ENCODE measurements at places on chromosomes 2 and 18.

- DNase-seq = peak; percentile 16
Measured at GRCh38 chr18:12769644-12770440, 67.0 kb downstream of the PSMG2 start.

DNA sequence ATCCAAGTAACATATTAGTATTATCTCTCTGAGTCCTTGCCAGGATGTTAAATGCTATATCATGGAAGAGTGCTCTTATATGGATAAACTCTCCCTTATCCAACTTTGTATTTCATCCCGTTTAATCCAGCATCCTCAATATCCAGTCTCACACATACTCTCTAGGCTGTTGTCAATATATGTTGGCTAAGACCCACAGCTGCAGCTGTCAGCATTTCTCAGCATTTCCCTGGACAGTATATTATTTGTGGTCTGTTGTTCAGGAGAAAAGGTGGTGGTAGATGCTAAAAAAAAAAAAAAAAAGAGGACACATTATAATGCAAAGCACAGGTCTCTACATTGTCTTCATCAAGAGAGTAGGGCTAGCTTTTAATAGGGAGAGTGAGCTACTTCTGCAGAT, 1368.0 kb upstream of the ZEB2 start:
- no peak for DNase-seq

GRCh38 chr2:172095905-172096625, 6.6 kb downstream of the DLX2 start:
- no peak for DNase-seq

GRCh38 chr2:127568128-127568527, 32.6 kb downstream of the MYO7B start:
- no peak for DNase-seq

DNA sequence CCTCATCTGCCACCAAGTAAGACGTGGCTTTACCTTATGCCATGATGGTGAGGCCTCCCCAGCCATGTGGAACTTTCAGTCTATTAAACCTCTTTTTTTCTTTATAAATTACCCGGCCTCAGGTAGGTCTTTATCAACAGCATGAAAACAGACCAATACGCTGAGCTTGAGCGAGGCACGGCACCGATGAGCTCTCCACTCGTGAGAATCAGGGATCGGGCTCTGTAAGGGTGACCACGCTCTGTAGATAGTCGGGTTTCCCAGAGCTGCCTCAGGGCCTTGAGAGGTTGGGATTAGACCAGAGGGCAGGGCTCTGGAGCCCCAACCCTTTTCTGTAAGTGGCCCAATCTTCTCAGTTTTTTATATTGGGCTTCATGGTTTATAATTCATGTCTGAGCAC, 360.3 kb upstream of the MYT1L start:
- no peak for DNase-seq

DNA sequence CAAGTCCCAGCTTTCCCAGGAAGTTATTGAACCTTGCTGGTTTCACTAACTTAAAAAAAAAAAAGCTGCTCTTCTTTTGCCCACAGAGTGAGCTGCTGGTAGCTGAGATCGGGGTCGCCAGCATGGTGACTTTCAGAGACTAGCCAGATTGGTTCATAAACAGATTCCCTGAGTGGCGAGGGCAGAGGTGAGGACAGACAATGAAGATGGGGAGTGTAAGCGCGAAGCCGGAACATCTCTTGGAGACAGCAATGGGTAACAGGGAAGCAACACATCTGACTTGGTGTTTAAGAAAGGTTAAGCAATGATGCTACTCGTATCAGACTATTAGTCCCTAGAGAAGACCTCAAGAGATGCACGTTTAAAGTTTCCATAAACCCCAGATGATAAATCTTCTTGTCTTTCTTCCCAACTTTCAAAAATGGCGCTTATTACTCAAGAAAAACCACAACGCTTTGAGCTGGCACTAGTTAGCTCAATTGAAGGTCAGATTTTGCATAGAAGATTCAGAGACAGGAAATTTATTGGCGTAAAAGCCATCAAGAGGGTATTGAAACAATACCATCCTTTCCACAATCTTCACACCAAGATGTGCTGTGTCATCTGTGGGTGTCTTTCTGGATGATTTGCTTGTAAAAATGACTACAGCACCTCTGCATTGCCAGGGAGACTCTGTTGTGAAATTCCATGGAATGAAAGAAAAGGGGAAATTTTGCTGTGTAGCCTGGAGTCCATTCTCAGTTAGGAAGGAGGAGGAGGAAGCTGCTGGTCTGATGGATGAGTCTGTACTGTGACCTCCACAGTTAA, 193.1 kb upstream of the CXCR4 start:
- no peak for DNase-seq

- peak; percentile 77 for DNase-seq
Measured at GRCh38 chr18:44552706-44553105, 128.0 kb upstream of the SETBP1 start.

DNA sequence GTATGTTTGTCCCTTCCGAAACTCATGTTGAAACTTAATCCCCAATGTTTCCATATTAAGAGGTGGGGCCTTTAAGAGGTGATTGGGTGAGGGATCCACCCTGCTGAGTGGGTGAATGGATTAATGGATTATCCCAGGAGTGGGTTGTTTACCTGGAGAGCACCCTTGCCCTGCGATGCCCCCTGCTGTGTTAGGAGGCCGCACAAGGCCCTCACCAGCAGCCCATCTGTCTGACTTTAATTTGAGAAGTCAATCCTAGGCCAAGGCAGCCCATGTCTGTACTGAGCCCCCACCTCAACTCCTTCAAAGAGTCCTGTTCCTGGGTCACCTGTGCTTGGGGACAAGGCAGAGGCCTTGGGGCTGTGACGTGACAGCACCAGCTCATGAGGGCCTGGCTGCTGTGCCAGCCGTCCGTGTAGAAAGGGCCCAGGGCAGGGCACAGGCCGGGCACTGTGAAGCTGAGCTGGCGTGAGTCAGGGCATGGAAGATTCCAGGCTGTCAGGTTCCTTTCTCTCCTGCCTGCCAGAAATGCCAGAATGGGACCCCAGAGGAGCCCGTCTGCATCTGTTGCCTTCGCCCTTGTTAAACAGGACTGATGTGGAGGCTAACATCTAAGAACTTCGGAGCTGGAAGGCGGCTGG, 21.3 kb upstream of the TAF1B start:
- no peak for DNase-seq

GRCh38 chr2:201807452-201807999, 1.2 kb downstream of the CDK15 start:
- DNase-seq = peak; percentile 78

GRCh38 chr18:45920367-45920766, 46.8 kb downstream of the EPG5 start:
- DNase-seq = peak; percentile 30

GRCh38 chr2:23198316-23199114, 186.5 kb upstream of the KLHL29 start:
- no peak for DNase-seq

DNA sequence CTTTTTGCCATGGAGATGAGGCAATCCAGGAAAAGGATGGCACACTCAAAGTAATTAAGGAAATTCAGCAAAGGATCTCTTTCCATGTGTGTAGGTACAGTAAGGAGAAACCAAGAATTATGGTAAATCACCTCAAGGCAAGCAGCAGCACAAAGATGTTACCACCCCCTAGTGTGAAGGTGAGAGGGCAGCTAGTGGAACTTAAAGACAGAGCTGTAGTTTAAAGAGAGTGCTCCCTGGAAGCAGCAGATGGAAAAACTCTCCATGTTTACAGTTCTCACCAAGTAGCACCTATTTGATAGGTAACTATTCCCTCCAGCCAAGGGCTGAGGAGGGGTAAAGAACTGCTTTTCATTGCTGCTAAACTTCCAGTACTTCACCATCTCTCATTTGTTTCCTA, 860.4 kb upstream of the CRIM1 start:
- DNase-seq = no peak

DNA sequence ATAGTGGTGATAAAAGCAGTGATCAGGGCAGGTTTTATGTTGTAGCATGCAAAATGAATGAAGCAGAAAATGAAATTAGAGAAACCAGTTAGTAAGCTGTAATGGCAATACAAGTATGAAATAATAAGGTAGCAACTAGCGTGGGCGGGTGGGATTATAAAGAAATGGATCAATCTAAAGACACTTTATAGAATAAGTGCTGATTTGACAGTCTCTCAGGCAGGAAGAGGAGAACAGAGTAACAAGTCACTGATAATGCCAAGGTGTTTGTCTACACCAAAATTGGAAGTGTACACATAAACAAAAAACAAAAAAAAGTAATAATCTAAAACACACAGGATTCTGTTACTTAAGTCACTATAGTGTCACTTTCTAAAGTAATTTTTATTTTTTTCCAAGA, 51.0 kb upstream of the PCBP1 start:
- DNase-seq = no peak

DNA sequence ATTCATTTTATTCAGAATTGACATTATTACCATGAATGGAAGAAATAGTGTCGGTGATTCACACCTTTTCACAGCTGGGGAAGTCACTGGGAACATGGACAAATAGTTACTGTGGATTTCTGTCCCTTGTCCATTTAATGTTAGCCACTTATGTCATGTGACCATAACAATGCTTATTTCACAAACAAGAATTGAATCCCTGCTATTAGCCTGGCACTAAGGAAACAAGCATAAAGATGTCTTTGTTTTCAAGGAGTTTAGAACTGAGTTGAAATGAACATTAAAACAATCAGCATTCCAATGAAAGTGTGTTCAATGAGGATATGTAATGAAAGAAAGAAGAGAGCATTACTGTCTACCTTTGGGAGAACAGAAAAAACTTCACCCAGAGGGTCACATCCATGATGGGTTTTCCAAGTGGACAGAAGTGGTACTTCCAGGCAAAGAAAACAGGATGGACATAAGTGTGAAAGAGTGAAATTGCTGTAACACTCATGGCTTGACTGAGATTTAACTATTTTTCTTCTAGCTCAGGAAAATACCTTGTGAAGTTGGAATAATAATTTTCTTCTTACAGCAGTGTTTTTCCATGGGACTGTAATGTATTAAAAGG, 324.5 kb upstream of the UBE2E3 start:
- no peak for DNase-seq

GRCh38 chr2:18378020-18378653, 182.3 kb downstream of the RDH14 start:
- DNase-seq = no peak

DNA sequence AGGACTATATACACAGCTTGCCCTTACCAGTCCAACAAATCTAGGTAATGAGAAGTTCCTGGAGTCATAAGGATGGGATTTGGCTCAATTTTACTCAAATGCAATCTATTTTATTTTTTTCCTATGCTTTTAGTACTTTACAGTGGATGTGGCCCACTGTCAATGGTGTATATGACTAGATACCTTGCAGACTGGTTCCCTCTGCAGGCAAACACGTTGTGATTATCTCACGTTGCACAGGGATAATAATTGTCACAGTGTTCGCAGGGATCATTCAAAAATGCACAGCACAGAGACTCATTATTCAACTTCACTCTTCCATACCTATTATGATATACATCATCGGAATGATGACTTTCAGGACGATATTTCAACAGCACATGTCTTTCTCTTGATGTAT, 359.7 kb downstream of the MBD2 start:
- no peak for DNase-seq

DNA sequence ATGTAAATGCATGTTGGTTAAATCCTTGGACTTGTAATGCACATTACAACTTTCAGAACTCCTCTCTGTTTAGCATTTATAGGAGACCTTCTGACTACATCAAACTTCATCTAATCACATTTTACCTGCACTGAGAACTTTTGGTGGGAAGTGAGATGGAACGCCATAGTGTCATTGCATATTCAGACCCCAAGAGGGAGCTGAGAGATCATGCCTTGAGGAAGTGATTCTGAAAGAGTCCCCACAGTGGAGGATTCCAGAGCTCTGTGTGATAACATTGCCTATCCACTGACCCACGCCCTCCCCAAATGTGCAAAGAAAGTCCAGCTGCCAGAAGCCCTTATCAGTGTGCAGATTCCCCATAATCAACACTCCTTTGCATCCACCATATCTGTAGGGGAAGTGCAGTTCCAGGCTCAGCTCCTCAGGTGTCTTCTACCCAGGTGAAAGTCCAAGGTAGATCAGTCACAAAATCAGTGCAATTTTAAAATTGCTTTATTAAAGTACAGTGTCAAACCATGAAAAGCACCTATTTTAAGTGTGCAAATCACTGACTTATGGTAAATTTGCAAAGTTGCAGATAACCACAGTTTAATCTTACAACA, 212.4 kb downstream of the RPIA start:
- DNase-seq = no peak

GRCh38 chr2:40282428-40282827, 169.5 kb downstream of the SLC8A1 start:
- no peak for DNase-seq

- DNase-seq = no peak
Measured at GRCh38 chr18:27008575-27008974, 143.1 kb upstream of the AQP4 start.

GRCh38 chr2:95232232-95232631, 24.9 kb downstream of the ZNF892 start:
- DNase-seq = no peak

GRCh38 chr2:45942237-45942738, 290.8 kb downstream of the PRKCE start:
- DNase-seq = no peak

DNA sequence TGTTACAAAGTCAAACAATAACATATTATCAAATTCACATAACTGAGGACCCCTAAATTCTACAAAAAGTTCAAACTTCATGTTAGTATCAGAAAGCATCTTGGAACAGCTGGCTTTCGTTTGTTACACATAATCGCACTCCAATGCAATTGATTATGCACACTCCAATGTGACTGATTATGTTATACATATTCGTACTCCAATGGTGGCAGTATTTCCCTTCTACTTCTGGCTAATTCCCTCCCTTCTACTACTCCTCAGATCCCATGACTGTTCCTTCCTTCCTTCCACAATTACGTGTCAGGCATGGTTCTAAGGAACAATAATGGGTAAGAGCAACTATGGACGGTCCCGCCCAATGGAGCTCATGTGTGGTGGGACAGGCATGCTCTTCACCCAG, 137.1 kb upstream of the CCDC150 start:
- no peak for DNase-seq

DNA sequence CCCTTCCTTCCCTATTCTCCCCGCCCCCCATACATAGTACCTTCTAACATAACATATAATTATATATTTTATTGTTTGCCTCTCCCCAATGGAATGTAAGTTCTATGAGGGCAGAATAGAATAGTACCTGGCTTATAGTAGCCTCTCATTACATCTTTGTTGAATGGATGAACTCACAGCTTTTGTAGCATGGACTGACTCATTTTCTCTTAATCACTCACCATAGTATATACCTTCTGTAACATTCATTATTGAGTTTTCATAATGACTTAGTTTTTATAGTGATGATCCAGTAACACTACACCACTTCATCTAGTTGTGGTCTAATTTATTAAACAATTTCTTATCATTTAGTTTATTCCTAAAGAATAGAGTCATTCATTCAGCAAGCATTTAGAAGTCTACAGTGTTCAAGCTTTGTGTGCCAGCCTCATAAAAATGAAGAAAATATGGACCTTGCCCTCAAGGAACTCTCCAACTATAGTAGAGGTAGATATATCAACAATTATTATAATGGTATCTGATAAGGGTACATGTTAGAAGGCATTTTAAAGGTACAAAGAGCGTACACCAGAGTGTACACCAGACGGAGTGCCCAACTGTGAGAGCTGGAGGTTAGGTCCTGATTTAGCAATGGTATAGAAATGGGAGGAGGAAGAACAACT, 31.1 kb downstream of the NCOA1 start:
- no peak for DNase-seq

Measured in brain pericyte (primary cell).